ENCODE measurements at places on chromosomes 1 and 21. TPM values are rescaled to one million over a fixed set of nuclear protein-coding genes. Genes with fewer than 3 reads are reported as not detected.
A peak's percentile ranks its signal among the peaks of the same experiment; 100 is the strongest.

DNA sequence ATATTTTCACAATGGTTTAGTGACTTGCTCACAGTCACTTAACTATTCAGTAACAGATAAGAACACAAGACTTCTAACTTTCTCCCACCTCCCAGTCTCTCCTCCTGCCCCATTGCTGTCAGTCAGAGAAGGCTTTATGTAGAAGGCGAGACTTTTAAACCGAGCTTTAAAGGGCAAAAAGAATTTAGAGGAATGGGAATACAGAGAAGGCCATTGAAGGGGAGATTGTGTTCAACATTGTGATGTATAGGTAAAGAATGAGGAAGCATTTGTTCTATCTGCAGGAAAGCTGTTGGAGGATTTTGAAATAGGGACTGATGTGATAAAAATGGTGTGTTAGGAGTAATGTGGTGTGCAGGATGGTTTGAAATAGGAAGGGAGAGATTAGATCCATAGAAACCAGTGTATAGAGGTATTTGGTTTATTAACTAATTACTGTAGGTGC is 7.3 kb downstream of the POU2F1 start:
- H3K36me3 ChIP-seq: no peaks in the 10 kb centered on the region
- peak; percentile 32 for DNase-seq
- H3K27me3 ChIP-seq: no peaks in the 10 kb centered on the region
- peak overlapping the region; percentile 38 for H3K27ac ChIP-seq
- H3K4me1 ChIP-seq: peaks cover 38% of the 10 kb centered on the region
- no peak overlapping the region for H3K4me3 ChIP-seq

- no peaks in the 10 kb centered on the region for H3K36me3 ChIP-seq
- no peak overlapping the region for H3K4me3 ChIP-seq
- H3K27ac ChIP-seq: no peak overlapping the region
- no peaks in the 10 kb centered on the region for H3K27me3 ChIP-seq
- no peak for DNase-seq
Observed at GRCh38 chr1:76928522-76928921, 61.2 kb downstream of the ST6GALNAC5 start.

DNA sequence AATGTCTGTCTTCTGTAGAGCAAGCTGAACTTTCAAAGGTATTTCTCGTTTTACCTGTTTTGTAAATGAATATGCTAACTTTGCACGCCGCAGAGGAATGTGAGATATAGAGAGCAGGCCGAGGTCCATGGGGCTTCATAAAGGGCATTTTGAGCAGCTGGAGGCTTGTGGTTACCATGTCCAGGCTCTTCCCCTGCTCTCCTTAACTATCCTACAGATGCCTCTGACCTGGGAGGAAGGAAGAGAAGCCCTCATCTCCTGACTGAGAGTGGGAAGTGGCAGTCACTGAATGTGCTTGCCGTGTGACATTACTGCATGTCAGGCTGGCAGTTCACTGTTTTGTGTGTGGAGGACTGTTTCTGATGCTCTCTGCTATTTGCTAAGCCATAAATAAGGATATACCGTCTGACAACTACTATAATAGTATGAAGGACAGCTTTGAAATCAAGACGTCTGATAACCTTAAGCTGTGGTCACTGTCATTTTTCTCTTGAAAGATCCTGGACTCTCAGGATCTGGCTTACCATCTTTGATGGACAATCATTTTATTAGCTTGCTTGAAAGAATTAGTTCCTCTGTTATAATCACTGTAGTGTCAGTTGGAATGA is 92.2 kb downstream of the DYRK1A start:
- H3K27me3 ChIP-seq: no peaks in the 10 kb centered on the region
- H3K4me3 ChIP-seq: no peak overlapping the region
- no peak for DNase-seq
- H3K4me1 ChIP-seq: peaks cover 72% of the 10 kb centered on the region
- H3K27ac ChIP-seq: peak overlapping the region; percentile 61

- H3K27me3 ChIP-seq: no peaks in the 10 kb centered on the region
- no peak overlapping the region for H3K4me3 ChIP-seq
- peaks cover 49% of the 10 kb centered on the region for H3K36me3 ChIP-seq
- DNase-seq: no peak
Observed at GRCh38 chr1:96756789-96757188, 35.2 kb downstream of the PTBP2 start.

Gene RGS13
- 1.4 TPM for total RNA-seq
